Glutamatergic neuron (in vitro differentiated cells): ENCODE measurements at places on chromosomes 12 and 14. TPM values are rescaled to one million over a fixed set of nuclear protein-coding genes. Genes with fewer than 3 reads are reported as not detected.

The DTX1 gene
- total RNA-seq: 4.3 TPM

DNA sequence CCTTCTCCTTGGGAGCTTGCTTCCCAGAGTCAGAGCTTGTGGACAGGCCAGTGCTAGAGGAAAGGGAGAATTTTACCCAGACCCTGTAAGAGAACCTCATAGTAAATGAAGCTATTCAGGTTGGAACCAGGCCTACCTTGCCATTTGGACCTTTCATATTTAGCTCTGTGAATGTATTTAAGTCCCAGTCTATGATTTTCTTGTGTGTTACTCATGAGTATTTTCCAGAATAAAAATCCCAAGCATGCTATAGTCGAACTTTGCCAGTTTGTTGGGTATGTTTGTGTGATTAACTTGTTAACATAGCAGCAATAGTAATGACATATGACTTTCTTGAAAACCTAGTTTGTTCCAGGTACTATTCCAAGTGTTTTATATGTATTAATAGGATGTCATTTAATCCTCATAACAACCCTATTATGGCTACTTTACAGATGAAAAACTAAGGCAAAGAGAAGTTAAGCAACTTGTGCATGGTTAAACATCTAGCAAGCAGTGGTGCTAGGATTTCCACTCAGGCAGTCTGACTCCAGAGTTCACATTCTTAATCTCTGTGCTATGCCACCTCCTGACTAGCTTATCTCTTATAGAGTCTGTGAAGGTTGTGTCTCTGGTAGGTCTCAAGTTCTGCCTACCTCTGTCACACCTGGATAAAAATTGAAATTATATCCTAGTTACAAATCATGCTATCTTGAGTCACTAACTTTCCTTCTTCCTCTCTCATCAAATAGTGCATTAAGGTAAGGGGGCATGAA is 47.9 kb upstream of the GARIN2 start:
- no peaks in the 10 kb centered on the region for H3K4me1 ChIP-seq
- H3K27ac ChIP-seq: no peak overlapping the region
- H3K4me3 ChIP-seq: no peak overlapping the region
- peaks cover 4% of the 10 kb centered on the region for H3K36me3 ChIP-seq
- no peaks in the 10 kb centered on the region for H3K27me3 ChIP-seq

The KLHL42 gene
- 65.3 TPM for total RNA-seq

The RNF212B gene
- total RNA-seq: not detected

- H3K27ac ChIP-seq: no peak overlapping the region
- no peaks in the 10 kb centered on the region for H3K27me3 ChIP-seq
These were observed 24.7 kb upstream of the HDAC7 start for GRCh38 chr12:47844264-47845019.

DNA sequence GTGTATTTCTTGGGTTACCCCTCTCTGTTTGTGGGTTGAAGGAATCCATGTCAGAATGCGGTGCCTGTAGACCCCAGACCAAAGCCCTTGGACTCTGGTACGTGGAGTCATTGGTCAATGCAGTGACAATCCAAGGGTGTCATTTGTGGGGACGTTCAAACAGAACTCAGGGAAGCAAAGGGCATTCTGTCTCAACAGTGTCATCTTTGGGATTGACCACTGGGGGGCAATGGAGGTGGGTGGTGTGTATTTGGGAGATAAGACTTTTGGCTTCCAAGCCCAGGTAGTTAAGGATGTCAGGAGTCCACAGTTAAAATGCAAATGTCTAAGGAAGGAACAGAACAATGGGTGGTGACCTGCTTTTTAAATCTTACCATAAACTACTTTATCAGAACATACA is 54.6 kb upstream of the CCDC175 start:
- H3K4me1 ChIP-seq: peaks cover 13% of the 10 kb centered on the region
- H3K27me3 ChIP-seq: peaks cover 5% of the 10 kb centered on the region
- peaks cover 12% of the 10 kb centered on the region for H3K36me3 ChIP-seq
- peak overlapping the region; percentile 85 for H3K4me3 ChIP-seq

The LPAR5 gene
- total RNA-seq: not detected

- peaks cover 17% of the 10 kb centered on the region for H3K27me3 ChIP-seq
- H3K36me3 ChIP-seq: peaks cover 4% of the 10 kb centered on the region
- peaks cover 46% of the 10 kb centered on the region for H3K4me1 ChIP-seq
- no peak overlapping the region for H3K4me3 ChIP-seq
These were observed 197.0 kb downstream of the PHLDA1 start for GRCh38 chr12:75834591-75834990.
